Activated T-helper 1 cell treated with anti-CD3 and anti-CD28 coated beads, Interleukin-12 subunit alpha, Interleukin-12 subunit beta, Interleukin-2, Interleukin-4 antibody, amounts not matched to agents 30 ng/mL and 10 ng/mL and 1 ng/mL, durations not matched to agents 14 hours and 24 hours and 36 hours (primary cell): ENCODE measurements at places on chromosomes 2 and 18. TPM values are rescaled to one million over a fixed set of nuclear protein-coding genes. Genes with fewer than 3 reads are reported as not detected.

CELF4 gene
- not detected in 2 replicates for total RNA-seq

GRHL1 gene
- total RNA-seq, result 1.4 and 1.5 TPM in 2 replicates

SERPINB3 gene
- total RNA-seq, result not detected in 2 replicates

FIGN gene
- total RNA-seq, result not detected in 2 replicates

CPS1 gene
- 0.18 and 0.73 TPM in 2 replicates for total RNA-seq

NBAS gene
- total RNA-seq, result 33.3 and 33.6 TPM in 2 replicates

TTR gene
- not detected in 2 replicates for total RNA-seq

- H3K4me1 ChIP-seq, result no peaks in the 10 kb centered on the region
- H3K4me3 ChIP-seq, result no peak overlapping the region
- no peak for DNase-seq
- no peak overlapping the region for H3K27ac ChIP-seq
Measured at GRCh38 chr2:238501311-238501710, 74.6 kb downstream of the ASB1 start.

GRCh38 chr2:178247250-178247649 lies 52.9 kb downstream of the OSBPL6 start:
- H3K36me3 ChIP-seq, result no peaks in the 10 kb centered on the region
- H3K4me1 ChIP-seq, result no peaks in the 10 kb centered on the region
- no peak overlapping the region for H3K4me3 ChIP-seq
- no peak for DNase-seq
- peaks cover 18% of the 10 kb centered on the region for H3K27me3 ChIP-seq

DNA sequence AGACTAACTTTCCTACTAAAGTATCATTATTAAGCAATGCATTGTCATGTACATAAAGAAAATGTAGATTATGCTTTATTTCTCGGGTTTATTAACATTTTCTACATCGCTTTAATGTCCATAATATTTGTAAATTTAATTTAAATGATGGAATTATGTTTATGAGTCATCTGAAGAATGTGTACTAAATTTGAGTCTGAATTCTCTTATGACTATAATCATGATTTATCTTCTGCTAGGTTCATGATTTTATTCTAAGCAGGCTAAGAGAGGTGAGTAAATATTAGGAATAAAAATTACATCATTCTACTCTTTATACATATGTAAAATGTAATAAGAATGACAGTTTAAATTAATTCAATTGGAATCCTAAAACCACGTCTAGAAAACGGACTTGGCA lies 206.3 kb upstream of the NOL4 start:
- H3K4me3 ChIP-seq, result no peak overlapping the region
- no peak for DNase-seq
- H3K4me1 ChIP-seq, result no peaks in the 10 kb centered on the region
- H3K27me3 ChIP-seq, result no peaks in the 10 kb centered on the region
- H3K36me3 ChIP-seq, result no peaks in the 10 kb centered on the region

GRCh38 chr2:157837851-157838441 lies 38.2 kb downstream of the ACVR1 start:
- no peaks in the 10 kb centered on the region for H3K27me3 ChIP-seq
- H3K4me3 ChIP-seq, result peak overlapping the region; percentile 27
- H3K27ac ChIP-seq, result peak overlapping the region; percentile 78
- peaks cover 34% of the 10 kb centered on the region for H3K36me3 ChIP-seq
- H3K4me1 ChIP-seq, result peaks cover 60% of the 10 kb centered on the region
- DNase-seq, result no peak

DNA sequence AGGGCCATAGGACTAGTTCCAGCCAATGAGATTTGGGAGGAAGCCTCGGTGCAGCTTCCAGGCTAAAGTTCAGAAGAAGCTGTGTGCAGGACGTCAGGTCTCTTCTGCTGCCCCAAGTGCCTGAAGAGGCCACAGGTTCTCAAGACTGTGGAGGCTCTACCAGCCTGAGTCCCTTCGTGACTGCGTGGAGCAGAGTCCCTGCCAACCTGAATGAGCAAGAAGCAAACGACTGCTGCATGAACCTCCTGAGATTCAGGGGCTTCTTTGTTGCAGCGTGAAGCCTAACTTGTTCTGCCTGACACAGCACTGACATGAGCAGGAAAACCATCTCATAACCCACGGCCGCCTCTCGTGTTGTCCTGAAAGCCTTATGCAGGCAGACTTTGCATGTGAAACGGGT lies 39.7 kb downstream of the TWIST2 start:
- H3K4me3 ChIP-seq, result no peak overlapping the region
- H3K4me1 ChIP-seq, result no peaks in the 10 kb centered on the region
- H3K36me3 ChIP-seq, result no peaks in the 10 kb centered on the region
- no peaks in the 10 kb centered on the region for H3K27me3 ChIP-seq
- DNase-seq, result no peak

DNA sequence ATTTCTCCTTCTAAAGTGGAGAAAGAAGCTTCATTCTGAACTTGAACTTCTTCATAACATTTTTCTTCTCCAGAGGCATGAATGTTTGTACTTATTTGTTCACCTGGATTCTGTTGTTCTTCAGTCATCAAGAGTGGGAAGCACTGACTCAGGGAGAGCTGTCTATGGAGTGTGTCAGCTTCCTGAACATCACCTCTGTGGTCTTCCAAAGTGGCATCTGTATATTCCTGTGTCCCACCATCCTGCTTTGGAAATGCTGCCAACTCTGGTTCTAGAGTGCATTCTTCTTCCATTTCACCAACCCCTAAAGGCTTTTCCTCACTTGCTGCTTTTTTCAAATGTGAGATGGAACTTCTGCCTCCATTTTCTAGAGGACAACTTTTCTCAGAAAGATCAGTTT lies 59.5 kb downstream of the TTN start:
- H3K27me3 ChIP-seq, result no peaks in the 10 kb centered on the region
- DNase-seq, result no peak
- no peak overlapping the region for H3K27ac ChIP-seq
- H3K36me3 ChIP-seq, result no peaks in the 10 kb centered on the region

- no peaks in the 10 kb centered on the region for H3K4me1 ChIP-seq
- no peaks in the 10 kb centered on the region for H3K36me3 ChIP-seq
- no peak overlapping the region for H3K4me3 ChIP-seq
- peaks cover 24% of the 10 kb centered on the region for H3K27me3 ChIP-seq
- no peak for DNase-seq
- H3K27ac ChIP-seq, result no peak overlapping the region
Measured at GRCh38 chr2:215454519-215455246, 18.8 kb upstream of the FN1 start.

DNA sequence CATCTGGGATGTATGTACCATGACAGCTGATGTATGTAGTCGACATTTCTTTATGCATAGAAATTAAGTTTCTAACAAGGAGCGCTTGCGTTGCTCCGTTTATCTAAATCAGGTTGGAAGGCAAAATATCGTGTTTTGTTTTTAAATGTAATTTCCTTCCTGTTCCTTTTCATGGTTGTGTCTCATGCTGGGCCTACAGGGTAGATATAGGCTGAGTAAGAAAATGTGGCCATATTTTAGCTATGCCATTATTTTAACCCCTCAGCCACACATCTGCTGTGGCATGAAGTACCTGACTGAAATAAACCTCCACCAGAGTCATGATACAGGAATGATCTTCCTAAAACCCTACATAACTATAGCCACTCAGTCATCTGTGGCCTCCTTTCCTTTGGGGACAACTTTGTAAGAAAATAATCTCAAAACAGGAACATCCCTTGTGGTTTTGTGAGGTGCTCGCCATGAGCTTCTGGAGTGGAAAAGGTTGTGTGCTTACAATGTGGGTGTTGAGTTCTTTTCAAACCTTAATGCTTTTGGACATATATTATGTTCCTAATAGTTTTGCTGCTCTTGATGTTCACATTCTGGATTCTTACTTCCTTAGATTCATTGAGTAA lies 214.3 kb downstream of the FAM210A start:
- H3K27ac ChIP-seq, result no peak overlapping the region
- peaks cover 15% of the 10 kb centered on the region for H3K36me3 ChIP-seq
- no peak for DNase-seq
- no peak overlapping the region for H3K4me3 ChIP-seq

DNA sequence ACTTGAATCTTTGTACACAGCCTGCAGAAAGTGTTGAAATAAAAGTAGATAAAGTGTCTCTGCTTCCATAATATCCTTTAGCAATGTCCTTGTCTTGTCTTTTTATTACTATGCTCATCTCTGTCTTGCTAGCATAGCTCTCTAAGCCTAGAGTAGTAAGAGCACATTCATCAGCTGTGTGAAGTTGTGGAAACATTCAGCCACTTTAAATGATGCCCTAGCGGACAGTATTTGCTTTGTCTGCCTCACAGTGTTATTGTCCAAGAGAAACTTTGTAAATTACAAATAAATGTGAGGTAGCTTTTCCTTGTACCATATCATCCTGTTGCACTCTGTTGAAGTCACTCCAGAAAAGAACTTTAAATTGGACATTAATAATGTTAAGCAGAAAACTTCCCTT lies 60.3 kb upstream of the TTC21B start:
- no peaks in the 10 kb centered on the region for H3K36me3 ChIP-seq
- no peak for DNase-seq
- no peak overlapping the region for H3K27ac ChIP-seq
- H3K4me1 ChIP-seq, result no peaks in the 10 kb centered on the region
- H3K27me3 ChIP-seq, result no peaks in the 10 kb centered on the region

GRCh38 chr2:150062416-150062815 lies 425.1 kb downstream of the RND3 start:
- no peak for DNase-seq
- no peaks in the 10 kb centered on the region for H3K27me3 ChIP-seq
- H3K4me3 ChIP-seq, result no peak overlapping the region
- no peak overlapping the region for H3K27ac ChIP-seq
- H3K4me1 ChIP-seq, result no peaks in the 10 kb centered on the region
- H3K36me3 ChIP-seq, result no peaks in the 10 kb centered on the region

GRCh38 chr2:146392186-146392585 lies 1452.6 kb upstream of the ACVR2A start:
- no peak for DNase-seq
- no peaks in the 10 kb centered on the region for H3K4me1 ChIP-seq
- H3K27me3 ChIP-seq, result no peaks in the 10 kb centered on the region
- H3K4me3 ChIP-seq, result no peak overlapping the region
- no peaks in the 10 kb centered on the region for H3K36me3 ChIP-seq
- no peak overlapping the region for H3K27ac ChIP-seq

GRCh38 chr18:52402814-52403213 lies 62.8 kb downstream of the DCC start:
- no peaks in the 10 kb centered on the region for H3K27me3 ChIP-seq
- H3K27ac ChIP-seq, result no peak overlapping the region
- no peaks in the 10 kb centered on the region for H3K36me3 ChIP-seq
- no peak overlapping the region for H3K4me3 ChIP-seq

DNA sequence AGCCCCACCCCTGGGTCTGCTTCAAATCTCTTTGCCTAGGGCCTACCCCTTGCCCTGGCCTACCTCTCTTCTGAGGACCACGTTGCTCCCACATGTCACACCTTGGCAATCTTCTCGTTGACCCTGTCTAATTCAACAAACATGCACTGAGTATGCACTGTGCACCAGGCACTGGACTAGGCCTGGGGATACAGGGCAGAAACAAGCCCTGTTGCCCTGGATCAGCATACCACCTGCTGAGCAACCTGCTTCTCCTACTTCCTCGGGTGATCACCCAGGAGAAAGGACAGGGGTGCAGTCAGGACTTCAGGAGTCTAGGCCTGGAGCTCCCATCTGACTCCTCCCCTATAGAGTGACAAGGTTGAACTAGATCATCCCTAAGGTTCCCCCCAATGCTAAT lies 9.7 kb downstream of the WNT10A start:
- no peak for DNase-seq
- H3K27ac ChIP-seq, result no peak overlapping the region
- peaks cover 68% of the 10 kb centered on the region for H3K27me3 ChIP-seq
- H3K4me1 ChIP-seq, result peaks cover 20% of the 10 kb centered on the region
- H3K36me3 ChIP-seq, result no peaks in the 10 kb centered on the region

- no peak overlapping the region for H3K27ac ChIP-seq
- peaks cover 5% of the 10 kb centered on the region for H3K27me3 ChIP-seq
- H3K4me3 ChIP-seq, result no peak overlapping the region
- peaks cover 26% of the 10 kb centered on the region for H3K4me1 ChIP-seq
- no peak for DNase-seq
Measured at GRCh38 chr2:20050104-20050645, 1.3 kb downstream of the LAPTM4A start.

- H3K4me3 ChIP-seq, result no peak overlapping the region
- no peaks in the 10 kb centered on the region for H3K36me3 ChIP-seq
- no peak for DNase-seq
Measured at GRCh38 chr2:187529977-187530721, 24.1 kb downstream of the TFPI start.

- no peak overlapping the region for H3K4me3 ChIP-seq
- no peak for DNase-seq
- peak overlapping the region; percentile 47 for H3K27ac ChIP-seq
- H3K4me1 ChIP-seq, result peaks cover 52% of the 10 kb centered on the region
- no peaks in the 10 kb centered on the region for H3K27me3 ChIP-seq
- peaks cover 3% of the 10 kb centered on the region for H3K36me3 ChIP-seq
Measured at GRCh38 chr2:216017365-216017764, 4.0 kb upstream of the MREG start.

DNA sequence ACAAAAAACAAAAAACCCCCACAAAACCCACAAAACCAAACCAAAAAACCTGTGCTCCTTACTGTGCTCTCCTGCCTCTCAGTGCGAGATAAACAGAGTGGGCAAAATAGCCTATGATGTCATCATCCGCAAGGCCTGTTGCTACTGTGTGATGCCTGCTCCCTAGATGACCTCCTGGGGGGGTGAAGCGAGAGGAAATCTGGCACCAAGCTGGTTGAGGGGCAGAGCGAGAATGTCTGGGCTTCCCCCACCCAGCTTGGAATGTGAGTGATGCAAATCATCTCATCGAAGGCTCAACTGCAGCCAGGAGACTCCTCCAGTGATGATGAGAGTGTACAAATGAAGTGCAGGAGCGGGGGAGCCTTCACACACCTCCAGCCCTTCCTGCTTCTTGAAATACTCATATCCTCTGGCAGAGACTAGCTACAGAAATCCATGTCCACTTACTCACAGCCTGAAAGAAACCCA lies 57.7 kb upstream of the MAP4K3 start:
- peaks cover 6% of the 10 kb centered on the region for H3K36me3 ChIP-seq
- peaks cover 57% of the 10 kb centered on the region for H3K4me1 ChIP-seq
- peaks cover 7% of the 10 kb centered on the region for H3K27me3 ChIP-seq
- H3K4me3 ChIP-seq, result no peak overlapping the region
- no peak for DNase-seq

GRCh38 chr2:204250692-204251091 lies 294.6 kb upstream of the PARD3B start:
- no peak overlapping the region for H3K27ac ChIP-seq
- peaks cover 9% of the 10 kb centered on the region for H3K27me3 ChIP-seq
- no peak for DNase-seq

DNA sequence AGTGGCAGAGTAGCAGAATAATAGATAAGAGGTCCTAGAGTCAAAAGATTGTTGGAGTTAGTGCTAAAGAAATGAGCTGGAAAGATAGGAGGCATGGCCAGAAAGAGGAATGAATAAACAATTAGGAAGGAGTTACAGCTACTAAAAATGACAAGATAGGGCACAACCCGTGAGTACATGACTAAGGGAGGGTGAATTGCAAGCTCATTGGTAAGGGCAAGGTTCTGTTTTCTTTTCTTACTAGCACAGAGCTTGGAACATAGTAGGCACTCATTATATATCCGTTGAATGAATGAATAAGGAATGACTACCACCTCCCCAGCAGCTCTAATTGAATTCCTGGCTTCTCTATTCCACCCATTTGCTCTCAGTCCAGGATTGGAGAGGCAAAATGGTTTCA lies 5.7 kb upstream of the MARCO start:
- H3K4me3 ChIP-seq, result no peak overlapping the region
- H3K36me3 ChIP-seq, result no peaks in the 10 kb centered on the region
- no peak overlapping the region for H3K27ac ChIP-seq
- H3K4me1 ChIP-seq, result no peaks in the 10 kb centered on the region

- no peaks in the 10 kb centered on the region for H3K27me3 ChIP-seq
- peaks cover 11% of the 10 kb centered on the region for H3K4me1 ChIP-seq
- no peak for DNase-seq
- H3K4me3 ChIP-seq, result no peak overlapping the region
Measured at GRCh38 chr2:68172990-68173700, 15.5 kb downstream of the PNO1 start.
